NT2/D1 (cell line): ENCODE measurements at places on chromosomes 5 and 9.

- DNase-seq: no peak
These were observed 9.7 kb downstream of the NIPAL4 start for GRCh38 chr5:157469687-157470086.

DNA sequence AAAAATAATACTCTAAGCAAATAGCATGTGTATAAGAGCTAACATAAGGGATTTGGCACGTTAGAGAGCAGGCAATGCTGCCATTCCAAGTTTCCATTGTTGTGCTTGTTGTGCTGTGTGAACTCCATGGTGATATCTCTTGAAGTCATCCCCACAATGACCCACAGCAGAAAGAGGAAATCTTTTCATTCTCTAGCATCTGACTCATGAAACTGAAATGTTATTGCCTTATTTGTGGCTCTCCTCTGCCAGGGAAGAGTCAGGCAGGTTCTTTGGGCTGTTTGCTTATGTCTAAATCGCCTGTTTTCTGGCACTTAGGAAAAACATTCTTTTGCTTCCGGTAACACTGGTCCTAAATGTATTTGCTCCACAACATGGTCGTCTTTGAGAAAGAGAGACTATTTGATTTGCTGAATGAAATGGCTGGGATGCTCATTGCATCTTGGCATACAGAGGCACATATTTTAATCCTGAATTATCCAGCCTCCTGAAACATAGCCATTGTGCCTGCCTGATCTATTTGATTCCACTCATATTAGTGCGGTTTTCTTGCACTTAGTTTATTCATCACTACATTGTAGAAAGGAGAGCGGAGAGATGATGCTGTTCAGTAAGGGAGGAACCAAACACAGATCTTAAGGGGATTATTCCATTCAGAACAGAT lies 188.8 kb downstream of the CSNK1G3 start:
- DNase-seq: no peak

DNA sequence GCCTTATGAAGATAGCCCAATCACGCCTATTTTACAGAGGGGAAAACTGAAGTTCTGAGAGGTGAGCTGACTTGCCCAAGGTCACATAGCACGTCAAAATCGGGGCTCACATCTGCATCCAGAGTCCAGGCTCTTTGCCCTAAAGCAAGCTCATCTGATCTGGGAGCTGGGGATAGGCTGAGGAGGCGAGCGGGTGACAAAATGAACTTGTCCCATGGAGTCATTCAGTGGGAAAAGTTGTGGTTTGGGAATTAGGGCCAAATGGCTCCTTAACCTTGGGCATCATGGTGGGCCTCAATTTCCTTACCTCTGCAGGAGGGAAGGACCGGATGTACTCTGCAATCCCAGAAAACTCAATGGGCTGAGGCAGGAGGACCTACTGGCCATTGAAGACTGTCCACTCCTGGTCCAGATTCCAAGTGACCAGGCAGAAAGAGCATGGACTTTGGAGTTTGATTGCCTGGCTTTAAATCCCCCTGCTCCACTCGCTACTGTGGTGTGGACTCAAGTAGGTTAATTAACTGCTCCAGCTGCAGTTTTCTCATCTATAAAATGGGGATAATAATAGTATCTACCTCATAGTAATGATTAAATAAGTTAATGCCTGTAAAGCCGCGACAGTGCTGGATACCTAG lies 160.4 kb downstream of the RGS3 start:
- no peak for DNase-seq

DNA sequence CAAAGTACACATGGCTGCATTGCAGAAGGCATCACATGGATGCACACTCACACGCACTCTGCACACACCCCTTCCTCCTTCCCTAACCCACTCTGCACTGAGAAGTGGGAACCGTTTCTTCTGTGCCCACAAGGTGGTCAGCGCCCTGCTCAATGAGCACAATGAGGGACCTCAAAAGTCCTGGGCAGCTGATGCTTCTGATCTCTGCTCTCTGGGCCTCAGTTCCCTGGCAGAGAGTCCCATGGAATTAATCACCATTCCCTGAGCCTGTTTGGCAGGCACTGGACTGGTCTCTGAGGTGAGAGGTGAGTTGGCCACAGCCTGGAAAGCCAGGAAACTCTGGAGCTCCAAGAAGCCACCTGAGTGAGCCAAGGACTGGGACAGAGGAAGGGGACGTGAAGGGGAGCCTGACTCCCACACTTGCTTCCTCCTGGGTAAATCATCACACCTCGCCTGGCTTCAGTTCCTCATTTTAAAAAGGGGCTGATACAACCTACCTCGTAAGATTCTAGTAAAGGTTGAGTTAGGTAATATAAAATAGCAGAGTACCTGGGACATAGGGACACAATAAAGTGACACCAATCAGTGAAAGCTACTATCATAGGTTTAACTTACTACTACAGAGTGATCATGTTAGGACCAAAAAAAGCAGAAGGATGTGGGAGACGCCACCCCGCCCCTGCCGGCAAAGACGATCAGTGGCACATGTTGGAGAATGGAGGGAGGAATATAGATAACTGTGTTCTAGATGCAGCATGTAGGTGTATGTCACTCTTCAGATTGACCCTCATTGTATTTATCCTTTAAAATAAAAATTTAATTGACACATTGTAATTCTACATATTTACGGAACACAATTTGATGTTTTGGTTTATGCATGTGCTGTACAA lies 21.1 kb upstream of the IGFBPL1 start:
- DNase-seq: no peak
